Stimulated activated CD4-positive, alpha-beta T cell treated with anti-CD3 and anti-CD28 coated beads, Interleukin-1b, Interleukin-23, amount 100 ng/mL, for 1 hour (primary cell): ENCODE measurements at places on chromosomes 2 and 18.

DNA sequence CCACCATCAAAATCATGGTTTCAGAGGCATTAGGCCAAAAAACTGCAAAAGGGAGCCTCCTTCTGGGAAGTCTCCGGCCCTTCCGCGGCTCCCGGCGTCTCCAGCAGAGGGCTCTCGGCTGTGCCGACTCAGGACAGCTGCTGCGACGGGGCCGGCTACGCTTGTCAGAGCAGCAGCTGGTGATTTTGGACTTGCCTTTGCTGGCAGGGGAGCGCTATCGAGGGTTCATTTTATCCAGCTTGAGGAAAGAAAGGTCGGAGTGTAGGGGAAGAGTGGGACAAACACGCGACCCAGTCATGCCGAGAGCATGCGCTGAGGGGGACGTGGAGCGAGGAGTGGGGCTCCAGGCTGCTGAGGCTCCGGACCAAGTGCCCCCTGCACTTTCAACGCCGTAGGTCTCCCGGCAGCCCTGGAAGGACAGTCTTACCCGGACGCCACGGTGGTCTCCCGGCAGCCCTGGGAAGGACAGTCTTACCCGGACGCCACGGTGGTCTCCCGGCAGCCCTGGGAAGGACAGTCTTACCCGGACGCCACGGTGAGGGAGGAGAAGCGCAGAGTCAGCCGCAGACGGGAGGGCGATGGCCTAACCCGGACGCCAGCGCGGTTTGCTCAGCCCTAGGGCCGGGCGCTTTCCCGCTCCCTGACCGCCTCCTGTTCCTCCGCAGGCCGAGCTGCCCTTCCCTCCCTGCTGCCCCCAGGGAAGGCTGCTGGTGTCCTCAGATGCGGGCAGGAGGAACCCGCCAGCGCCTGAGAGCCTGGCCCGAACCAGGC is 21.7 kb downstream of the DDX18 start:
- no peak for DNase-seq

DNA sequence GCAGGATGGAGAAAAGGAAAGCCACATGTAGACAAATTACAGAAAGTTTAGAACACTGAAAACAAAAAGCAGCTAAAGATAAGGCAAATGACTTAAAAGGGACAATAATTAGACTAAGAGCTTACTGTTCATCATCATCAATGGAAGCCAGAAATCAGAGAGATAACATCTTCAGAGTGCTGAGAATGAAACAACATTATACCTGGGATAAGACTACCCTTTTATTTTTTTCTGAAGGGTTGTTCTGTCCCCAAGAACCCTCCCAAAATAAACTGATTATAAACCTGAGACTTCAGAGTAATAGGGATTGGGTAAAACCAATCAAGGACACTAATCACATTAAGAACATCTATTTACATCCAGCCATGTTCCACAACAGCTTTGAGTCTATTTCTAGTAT is 6.9 kb upstream of the NEDD4L start:
- DNase-seq = no peak

DNA sequence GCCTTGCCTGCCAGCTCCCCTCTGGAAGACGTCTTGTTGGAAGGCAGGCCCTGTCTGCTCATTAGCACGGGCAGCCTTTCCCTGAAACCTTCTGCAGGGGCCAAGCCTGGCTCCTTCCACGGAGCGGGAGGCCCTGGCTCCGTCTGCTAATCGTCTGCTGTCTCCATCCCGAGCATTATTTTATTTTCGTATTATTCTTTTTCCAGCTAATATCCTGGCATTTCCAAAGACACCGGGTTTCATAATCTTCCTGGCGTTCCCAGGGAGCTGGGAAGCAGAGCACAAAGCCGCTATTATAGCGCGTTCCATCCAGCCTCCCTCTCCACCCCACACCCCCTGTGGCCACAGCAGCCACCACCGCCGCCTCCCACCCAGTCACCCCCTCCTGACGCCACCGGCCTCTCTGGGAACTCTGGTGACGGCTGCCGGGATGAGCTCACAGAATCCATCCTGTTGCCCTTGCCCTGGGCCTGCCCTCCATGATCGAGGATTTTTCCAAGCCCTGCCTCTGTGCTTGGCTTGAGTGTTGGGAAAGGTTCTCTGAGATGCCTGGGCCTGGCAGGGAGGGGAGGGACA is 125.5 kb downstream of the DYSF start:
- no peak for DNase-seq

- no peak for DNase-seq
Measured at GRCh38 chr2:120735746-120736170, at the start of gene GLI2. GLI2 (plus strand) TSS chr2:120735868; CDS start chr2:120797321, 61,453 bp downstream.

DNA sequence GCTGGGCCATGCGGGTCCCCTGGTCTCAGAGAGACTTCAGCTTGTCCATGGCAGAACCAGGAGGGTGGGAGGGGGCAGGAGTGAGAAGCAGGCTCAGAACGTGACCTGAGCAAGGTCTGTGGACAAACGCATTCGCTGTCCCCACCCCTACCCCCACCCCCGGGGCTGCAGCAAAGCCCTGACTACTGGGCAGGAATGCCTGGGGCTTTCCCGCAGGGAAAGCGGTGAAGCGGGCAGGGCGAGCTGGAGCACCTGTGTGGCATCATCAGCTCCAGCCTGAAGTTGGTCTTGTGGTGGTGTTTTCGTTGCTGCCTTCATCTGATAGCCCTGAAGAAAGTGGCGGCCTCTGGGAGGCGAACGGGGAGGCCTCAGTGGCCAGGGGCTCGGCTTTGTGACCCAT is 26.1 kb upstream of the ALKAL2 start:
- no peak for DNase-seq

DNA sequence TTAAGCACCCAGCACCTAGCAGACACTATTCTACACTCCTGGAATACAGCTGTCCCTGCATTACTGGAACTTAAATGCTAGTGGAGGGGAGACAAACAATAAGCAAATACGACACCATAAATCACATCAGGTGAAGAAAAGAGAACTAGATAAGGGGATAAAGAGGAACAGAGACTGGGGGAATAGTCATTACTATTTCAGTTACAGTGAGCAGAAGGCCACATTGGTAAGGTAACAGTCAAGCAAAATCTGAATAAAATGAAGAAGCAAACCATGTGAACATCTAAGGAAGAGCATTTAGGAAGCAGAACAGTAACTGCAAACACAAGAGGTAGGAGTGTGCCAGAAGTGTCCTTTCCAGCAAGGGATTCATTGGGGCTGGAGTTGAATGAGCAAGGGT is 77.0 kb upstream of the PTPRM start:
- DNase-seq = no peak

DNA sequence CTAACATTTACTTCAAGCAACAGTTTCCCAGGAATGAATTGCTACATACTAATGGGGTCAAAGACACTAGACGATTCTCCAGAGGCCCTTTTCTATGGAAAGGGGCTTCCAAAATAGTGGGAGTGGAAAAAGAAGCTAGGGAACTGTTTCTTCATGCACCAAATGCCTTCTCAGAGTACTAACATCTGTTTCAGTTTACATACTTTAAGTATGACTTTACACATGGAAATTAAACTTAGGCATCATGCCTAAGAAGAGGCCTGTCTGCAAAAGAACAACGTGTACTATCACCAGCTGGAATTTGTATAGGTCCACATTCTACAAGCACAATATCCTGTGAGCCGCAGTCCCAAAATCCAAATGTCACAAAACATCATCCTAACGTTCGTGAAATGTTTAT is 29.4 kb upstream of the WDR75 start:
- DNase-seq = no peak

DNA sequence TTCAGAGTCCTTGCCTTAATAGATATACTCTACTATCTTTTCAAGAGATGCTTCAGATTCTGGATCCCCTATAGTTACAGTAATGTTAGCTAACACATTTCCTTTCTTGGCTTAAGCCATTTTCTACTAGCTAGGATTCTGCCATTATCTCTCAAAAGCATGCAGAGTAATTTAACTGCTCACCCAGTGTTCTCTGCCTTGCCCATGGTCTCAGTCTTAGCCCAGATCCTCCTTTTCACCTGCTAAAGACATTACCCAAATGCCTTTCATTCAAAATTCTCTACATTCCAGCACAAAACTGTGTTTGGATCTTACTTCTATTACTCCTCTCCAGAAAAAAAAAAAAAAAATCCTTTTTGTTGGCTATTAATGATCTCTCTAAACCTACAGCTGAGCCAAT is 474.2 kb upstream of the LRRTM1 start:
- DNase-seq = no peak

GRCh38 chr2:213443921-213444320 is 159.7 kb downstream of the SPAG16 start:
- DNase-seq = no peak

GRCh38 chr2:229873123-229873581 is 48.7 kb downstream of the TRIP12 start:
- DNase-seq = no peak

DNA sequence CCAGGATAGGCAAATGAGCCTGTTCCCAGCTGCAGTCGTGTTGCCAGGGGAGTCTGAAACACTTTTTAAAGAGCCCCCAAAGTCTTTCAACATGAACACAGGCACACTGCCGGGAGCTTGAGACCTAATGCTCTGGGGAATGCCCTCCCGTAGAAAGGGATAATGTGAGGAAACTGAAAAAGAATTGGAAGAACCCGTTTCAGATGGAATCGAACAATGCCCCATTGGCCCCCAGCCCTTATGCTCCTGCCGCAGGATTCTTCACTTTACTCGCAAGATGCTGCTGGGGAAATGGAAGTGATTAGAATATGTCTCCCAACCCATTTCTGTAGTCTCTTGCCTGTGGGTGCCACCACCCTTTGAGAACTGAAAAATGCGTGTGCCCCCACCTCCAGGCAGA is 136.3 kb upstream of the GATA6 start:
- DNase-seq = no peak

DNA sequence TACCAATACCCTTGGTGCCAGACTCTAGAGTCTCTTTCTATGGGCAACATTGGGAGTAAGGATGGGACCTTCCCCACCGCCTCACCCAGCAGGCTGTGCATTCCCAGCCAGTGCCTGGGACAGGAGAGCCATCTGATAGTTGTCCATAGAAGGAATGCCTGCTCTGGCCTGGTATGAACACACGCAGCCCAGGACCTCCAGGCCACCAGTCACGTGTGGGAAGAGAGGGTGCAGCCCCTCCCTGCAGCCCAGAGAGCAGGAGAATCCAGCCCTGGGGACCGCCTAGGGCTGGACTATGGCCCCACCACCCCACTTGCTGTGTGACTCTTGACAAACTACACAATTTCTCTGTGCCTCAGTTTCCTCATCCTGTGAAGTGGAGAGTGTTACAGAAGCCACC is 52.5 kb upstream of the ID2 start:
- no peak for DNase-seq

DNA sequence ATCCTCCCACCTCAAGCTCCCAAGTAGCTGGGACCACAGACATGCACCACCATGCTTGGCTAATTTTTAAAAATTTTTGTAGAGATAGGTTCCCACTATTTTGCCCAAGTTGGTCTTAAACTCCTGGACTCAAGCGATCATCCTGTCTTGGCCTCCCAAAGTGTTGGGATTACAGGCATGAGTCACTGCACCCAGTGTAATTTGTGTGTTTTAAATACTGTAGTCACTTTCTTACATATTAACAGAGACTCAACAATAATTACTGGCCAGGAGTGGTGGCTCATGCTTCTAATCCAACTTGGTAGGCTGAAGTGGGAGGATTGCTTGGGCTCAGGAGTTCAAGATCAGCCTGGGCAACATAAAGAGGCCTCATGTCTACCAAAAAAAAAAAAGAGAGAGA is 293.0 kb downstream of the RDH14 start:
- no peak for DNase-seq

- no peak for DNase-seq
Measured at GRCh38 chr2:181393472-181393871, 63.7 kb upstream of the ITGA4 start.

DNA sequence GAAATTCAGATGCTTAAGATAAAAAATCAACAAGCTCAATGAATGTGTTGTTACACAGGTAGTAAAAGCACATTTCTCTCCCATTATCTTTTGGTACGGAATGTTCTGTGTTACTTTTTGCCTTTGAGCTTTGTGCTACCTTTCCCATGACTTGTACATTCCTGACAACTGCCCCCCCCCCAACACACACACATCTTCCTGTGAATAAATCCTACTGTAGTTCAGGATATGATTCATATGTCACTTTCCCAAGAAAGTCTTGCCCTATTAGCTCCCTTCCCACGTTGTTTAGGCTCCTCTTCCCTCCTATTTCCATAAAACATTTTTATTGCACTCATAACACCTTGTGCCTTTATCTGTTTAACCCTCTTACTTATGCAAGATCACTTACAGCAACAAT is 442.6 kb upstream of the LRATD1 start:
- DNase-seq = no peak

- no peak for DNase-seq
Measured at GRCh38 chr2:240815761-240816583, 4.0 kb downstream of the KIF1A start.

GRCh38 chr2:108492364-108492763 is 41.9 kb upstream of the LIMS1 start:
- DNase-seq = no peak

DNA sequence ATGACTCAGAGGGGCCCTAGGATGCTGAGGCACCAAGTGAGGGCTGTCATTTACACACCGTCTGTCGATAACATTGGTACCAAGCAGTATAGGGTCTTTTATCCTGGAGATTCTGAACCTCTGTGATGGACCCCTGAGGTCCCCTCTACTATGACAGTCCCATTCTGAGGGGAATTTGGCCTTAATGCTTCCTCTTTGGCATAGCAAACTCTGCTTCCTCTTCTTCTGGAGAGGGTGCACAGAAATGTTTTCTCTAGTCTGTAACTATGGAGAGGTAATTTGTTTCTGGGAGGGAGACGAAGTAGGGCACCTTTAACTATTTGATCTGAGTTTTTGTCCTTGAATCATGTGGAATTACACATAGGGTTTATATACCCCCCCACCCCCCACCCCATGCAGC is 44.8 kb downstream of the INPP4A start:
- DNase-seq = no peak

- DNase-seq = no peak
Measured at GRCh38 chr2:104749856-104750460, 104.0 kb upstream of the POU3F3 start.

DNA sequence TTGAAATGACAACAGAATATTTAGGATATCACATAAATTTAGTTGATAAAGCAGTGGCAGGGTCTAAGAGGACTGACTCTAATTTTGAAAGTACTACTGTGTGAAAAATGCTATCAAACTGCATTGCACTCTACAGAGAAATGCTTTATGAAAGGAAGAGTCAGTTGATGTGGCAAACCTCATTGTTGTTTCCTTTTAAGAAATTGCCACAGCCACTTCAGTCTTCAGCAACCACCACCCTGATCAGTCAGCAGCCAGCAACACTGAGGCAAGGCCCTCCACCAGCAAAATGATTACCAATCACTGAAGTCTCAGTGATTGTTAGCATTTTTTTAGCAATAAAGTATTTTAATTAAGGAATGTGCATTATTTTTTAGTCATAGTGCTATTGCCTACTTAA is 488.7 kb upstream of the SLC39A10 start:
- DNase-seq = no peak

- no peak for DNase-seq
Measured at GRCh38 chr18:60070631-60071030, 170.8 kb downstream of the PMAIP1 start.
